ENCODE measurements at places on chromosomes 2 and 18. TPM values are rescaled to one million over a fixed set of nuclear protein-coding genes. Genes with fewer than 3 reads are reported as not detected.
A peak's percentile ranks its signal among the peaks of the same experiment; 100 is the strongest.

Gene TIGD1
- total RNA-seq, result 7.6 TPM

Gene UBE2F
- 59.2 TPM for total RNA-seq

DNA sequence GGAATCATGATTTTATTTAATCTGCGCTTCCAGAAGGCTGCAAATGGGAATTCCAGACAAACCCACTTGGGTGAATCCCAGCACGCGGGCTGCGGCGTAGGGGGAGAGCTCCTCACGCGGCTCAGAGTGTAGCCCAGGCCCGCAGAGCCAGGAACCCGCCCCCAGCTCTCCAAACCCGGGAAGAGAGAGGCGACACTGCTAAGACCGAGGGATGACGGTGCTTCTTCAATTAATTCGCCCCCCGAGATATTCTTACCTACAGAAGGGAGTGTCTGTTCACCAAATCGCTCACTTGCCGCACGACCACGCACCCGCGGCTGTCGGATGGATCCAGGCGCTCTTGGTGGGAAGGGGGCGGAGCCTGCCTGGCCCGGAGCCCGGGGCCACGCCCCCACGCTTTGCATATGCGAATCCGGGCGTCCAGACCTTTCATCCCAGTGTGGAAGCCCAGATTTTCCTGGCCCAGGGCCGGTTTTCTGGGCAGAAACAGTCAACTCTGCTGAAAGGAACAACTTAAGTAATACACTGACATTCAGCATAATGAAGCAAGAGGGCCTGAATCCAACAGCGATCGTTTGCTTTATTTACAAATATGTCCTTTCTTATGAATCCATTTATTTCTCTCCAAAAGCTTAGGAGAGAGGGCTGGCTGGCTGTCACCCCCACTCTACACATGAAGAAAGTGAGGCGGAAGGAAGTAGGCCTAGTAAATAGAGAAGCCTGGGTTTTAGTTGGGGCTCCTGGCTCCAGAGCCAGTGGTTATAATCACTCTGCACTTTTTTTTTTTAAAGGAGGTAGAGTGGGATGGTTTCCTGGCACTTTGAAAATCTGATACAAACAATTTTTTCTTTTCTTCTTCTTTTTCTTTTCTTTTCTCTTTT is at the start of gene SLC19A3:
TSS of gene SLC19A3 (minus strand) at position 342 of the 881 bp plus-strand sequence. CDS start 15,710 bp downstream, outside the sequence.
- DNase-seq, result peak; percentile 38

DNA sequence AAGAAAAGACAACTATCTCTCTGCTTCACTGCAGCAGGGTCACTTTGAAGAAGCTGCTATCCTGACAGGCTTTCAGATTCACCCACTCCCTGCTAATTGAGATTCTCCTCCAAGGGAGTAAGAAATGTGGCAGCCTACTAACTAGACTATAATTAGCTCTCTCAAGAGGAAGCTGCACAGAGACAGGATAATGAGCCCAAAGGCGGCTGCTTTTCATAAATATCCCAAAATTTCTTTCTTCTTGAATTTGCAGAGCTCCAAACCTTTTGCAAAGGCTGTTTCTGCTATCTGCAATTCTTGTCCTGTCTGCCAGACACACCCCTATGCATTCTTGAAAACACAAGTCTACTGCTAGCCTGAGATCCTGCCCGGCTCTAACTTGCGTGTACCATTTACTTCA is 54.0 kb upstream of the RNU4ATAC start:
- no peak for DNase-seq

DNA sequence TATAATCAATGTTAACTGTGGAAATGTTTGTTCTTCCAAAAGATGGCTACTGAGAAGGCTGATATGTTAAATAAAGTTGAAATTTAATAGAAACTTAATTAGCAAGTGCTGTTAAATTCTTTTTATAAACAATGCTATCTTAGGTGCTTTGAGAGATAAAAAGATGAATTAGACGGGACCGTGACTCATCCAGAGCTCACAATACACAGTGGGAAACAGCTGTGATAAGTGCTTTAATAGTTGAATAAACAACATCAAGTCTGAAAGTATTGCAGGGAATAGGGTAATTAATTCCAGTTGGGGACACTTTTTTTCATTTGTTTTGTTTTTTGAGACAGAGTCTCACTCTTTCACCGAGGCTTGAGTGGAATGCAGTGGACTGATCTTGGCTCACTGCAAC is 85.5 kb upstream of the DTNA start:
- DNase-seq, result no peak

- DNase-seq, result no peak
Observed at GRCh38 chr2:235876099-235876679, 292.0 kb downstream of the GBX2 start.

DNA sequence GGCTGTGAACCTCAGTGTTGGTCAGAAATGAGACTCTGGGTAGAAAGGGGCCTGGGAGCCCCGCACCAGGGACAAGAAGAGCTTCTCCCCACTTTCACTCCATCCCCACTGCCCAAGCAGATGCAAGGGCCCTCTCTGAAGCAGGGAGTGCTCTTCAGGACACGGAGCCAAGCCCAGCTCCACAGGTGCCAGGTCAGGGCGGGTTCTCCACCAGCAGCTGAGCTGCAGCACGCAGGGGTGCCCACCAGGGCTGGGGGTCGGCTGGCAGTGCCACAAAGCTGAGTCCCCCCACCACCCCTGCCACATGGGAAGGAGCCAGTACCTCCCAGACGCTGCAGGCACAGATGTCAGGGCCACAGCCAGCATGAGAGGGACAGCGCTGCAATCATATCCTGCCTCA is 106.2 kb downstream of the INHBB start:
- no peak for DNase-seq

GRCh38 chr2:188146888-188147287 is 144.8 kb upstream of the GULP1 start:
- no peak for DNase-seq

GRCh38 chr18:59156316-59156715 is 16.6 kb downstream of the SEC11C start:
- no peak for DNase-seq

DNA sequence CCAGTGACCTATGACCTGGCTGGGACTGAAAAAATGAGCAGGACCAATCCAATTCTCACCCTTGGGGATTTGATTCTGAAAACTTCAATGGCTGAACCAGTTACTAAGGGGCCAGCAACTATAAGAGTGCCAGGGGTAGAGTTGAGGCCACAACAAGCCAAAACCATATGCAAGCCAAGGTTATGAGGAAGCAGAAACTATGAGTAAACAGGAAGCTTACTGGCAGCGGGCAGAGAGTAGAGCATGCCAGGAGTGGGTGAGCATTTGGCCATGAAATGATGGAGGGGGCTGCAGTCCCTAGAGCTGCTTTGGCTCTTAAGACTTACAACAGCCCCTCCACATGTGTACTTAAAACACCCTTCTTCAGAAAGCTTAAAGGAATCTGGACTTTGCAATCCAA is 82.4 kb downstream of the RBMS1 start:
- DNase-seq, result peak; percentile 65

DNA sequence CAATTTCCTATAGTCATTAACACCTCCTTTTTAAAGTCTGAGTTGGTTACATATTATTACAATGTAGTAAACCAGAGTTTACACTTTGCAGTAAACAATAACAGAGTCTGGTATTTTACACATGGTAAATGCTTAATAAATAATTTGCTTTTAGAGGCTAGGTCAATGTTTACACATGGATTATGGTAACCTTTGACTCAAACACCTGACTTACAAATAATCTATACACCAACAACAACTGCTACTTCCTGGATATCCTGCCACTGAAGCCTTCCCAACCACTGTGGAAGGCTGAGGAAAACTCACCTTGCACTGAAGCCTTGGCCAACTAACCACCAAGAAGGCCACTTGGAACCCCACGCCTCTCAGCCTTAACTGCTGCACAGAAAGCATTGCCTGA is 5.4 kb downstream of the ALS2 start:
- DNase-seq, result no peak
